ENCODE measurements at places on chromosomes 5 and 9.

- no peak for DNase-seq
Observed at GRCh38 chr5:54602475-54602874, 84.9 kb downstream of the SNX18 start.

DNA sequence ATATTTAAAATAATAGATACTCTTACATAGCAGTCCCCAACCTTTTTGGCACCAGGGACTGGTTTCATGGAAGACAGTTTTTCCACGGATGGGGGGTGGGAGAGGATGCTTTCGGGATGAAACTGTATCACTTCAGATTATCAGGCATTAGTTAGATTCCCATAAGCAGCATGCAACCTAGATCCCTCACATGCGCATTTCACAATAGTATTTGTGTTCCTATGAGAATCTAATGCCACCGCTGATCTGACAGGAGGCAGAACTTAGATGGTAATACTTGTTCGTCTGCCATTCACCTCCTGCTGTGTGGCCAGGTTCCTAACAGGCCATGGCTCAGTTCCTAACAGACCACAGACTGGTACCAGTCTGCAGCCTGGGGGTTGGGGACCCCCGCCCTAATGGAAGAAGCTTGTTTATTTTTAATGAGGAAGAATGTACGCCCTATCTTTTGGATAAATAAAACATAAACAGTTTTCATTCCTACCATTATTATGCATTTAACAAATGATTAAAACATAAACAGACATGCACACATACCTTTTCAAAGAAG is 187.7 kb downstream of the ZSWIM6 start:
- no peak for DNase-seq

DNA sequence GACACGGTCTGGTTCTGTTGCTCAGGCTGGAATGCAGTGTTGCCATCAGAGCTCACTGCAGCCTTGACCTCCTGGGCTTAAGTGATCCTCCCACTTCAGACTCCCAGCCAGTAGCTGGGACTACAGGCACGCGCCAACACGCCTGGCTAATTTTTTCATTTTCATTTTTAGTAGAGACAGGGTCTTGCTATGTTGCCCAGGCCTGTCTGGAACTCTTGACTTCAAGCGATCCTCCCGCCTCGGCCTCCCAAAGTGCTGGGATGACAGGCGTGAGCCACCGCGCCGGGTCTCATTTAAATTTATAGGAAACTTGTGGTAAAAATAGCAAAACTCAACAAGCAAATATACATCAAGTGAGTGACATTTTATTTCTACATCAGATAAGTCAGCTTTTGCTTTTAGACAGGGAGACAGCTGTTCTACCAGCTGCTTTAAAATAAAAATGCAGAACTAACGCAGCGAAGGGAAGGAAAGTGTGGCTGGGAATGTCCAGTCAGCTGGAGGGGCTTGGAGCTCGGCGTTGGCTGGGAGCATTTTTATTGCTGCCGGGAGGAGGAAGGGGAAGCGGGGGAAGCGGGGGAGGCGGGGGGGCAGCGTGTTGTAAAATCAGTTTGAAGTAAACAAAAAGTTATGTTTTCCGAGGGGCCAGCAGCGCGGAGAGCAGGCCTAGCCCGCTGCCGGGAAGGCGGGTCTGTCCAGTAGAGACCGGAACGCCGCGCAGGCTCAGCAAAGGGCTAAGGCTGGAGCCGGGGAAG is 707 bp upstream of the ZFYVE16 start:
- peak; percentile 40 for DNase-seq

DNA sequence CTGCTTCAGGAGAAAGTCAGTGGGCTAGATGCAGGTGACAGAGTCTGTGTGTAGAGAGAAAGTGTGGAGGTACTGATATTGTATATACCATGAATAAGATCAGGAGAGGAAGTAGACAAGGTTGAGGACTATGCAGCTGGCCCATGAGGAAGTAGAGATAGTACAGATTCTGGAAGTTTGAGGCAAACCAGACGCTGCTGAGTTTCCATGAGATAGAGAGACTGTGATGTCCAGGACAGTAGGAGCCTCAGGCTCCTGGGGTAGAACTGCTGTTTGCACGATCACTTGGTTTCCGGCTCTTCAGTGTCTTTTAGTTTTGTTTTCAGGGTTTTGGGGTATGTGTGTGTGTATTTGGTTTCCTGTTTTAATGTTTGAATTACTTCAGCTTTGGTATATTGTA is 13.6 kb downstream of the OTULINL start:
- no peak for DNase-seq

GRCh38 chr9:23341346-23341745 is 484.7 kb downstream of the ELAVL2 start:
- DNase-seq: no peak

DNA sequence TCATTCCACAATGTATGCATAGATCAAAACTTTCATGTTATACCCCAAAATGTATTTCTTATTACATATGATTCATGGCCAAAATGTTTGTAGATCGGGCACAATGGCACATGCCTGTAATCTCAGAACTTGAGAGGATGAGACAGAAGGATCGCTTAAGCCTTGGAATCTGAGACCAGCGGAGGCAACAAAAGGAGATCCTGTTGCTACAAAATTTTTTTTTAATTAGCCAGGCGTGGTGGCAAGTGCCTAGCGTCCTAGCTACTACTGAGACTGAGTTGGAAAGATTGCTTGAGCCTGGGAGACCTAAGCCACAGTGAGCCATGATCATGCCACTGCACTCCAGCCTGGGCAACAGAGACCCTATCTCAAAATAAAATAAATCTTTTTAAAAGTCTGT is 89.9 kb downstream of the MAPKAP1 start:
- DNase-seq: no peak

GRCh38 chr5:159905496-159905895 is 10.8 kb upstream of the ADRA1B start:
- peak; percentile 94 for DNase-seq

DNA sequence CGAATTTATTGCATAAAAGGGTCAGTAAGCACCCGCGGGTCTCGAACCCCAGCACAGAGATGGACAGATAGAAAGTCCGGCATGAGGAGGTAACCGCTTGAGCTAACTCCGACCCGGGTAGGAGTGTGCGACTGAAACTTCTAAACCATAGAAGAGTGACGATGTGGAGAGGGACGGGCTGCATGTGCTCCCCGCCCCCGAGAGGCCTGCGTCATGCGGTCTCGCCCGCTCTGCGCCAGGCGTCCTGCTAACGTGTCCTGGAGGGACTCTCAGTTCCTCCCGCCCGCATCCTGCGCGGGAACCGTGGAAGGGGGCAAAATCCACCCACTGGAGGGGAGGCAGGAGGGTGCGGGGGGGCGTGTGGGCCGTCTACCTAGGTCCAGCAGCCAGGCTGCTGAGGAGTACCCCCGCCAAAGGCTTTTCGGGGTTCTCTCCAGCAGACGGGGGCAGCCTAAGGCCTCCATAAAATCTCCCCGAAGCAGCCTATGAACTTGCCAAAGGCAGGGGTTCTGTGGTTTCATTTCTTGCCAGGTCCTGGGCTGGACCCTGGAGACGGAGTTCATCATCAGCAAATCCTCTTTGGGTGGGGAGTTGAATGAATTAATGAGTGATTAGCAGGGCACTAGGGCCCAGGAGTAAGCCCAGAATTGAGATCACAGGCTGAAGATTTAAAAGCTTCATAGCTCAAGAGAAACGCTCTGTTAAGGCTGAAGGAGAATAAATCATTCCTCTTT is 51.9 kb downstream of the TGFBI start:
- DNase-seq: peak; percentile 91

DNA sequence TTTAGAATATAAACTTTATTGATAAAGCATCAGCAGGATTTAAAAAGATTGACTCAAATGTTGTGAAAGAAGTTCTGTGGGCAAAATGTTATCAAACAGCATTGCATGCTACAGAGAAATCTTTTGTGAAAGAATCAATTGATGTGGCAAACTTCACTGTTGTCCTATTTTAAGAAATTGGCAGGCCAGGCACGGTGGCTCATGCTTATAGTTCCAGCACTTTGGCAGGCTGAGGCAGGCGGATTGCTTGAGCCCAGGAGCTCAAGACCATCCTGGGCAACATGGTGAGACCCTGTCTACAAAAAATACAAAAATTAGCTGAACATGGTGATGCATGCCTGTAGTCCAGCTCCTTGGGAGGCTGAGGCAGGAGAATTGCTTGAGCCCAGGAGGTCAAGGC is 17.4 kb downstream of the ZBTB43 start:
- DNase-seq: no peak
